ENCODE measurements at places on chromosomes 1 and 21.

DNA sequence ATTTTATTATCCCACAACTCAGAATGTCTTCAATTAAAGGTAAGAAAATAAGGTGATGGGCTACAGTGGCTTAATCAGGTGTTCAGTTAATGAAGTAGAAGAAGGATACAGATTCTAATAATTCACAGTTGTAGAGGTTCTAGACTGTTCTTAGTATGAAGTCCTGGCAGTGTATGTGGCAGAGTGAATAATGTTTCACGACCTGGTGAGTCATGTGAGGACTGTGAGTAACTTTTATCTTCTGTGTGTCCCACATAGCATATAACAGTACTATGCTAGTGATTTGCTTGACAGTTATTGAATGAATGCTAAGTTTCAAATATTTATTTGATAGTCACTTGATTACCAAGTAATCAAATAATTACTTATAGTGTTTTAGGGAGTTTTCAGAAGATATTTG lies 20.0 kb downstream of the SLC16A4 start:
- peak; percentile 56 for DNase-seq

DNA sequence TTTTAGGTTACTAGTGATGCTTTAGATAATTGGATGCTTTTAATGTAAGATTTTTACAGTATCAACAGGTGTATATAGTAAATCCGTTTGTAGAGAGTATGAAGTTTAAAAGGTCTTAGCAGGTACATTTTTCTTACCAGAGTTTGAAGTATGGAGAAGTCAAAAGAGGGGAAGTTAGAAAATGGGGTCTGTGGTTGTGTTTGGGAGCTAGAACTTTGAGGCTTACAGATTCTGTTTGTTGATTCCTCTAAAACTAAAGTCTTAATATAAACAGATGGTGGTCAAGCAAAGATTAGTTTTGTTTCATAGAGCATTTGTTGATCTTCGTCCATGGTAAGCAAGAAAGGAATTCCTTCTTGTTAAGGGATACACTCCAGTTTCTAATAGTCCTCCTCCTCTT lies 35.8 kb downstream of the CDC42 start:
- no peak for DNase-seq

GRCh38 chr1:182173808-182174512 lies 112.4 kb upstream of the ZNF648 start:
- no peak for DNase-seq

- peak; percentile 99 for DNase-seq
These were observed 20.2 kb downstream of the NUAK2 start for GRCh38 chr1:205301205-205301821.

GRCh38 chr1:178868706-178869105 lies 2.2 kb downstream of the ANGPTL1 start:
- no peak for DNase-seq

GRCh38 chr1:22347854-22348760 lies 103.5 kb upstream of the ZBTB40 start:
- no peak for DNase-seq

- DNase-seq = peak; percentile 24
These were observed 26.2 kb downstream of the RLF start for GRCh38 chr1:40187399-40187798.

DNA sequence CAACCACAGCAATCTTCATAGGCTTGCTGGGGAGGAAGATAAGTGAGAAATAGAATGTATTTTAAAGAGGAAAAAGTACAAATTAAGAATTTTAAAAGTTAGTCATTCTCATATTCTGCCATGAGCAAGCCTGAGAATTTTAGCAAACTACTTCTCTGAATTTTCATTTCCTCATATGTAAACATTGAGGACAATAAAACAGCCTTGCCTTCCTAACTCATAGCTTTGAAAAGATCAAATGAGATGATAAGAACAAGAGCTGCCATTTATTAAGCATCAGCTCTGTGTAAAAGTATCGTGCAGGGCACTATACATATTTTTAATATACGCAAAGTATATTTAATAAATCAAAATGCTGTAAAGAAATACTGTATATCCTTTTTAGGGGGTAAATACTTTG lies 286.0 kb downstream of the NFIA start:
- DNase-seq = no peak

DNA sequence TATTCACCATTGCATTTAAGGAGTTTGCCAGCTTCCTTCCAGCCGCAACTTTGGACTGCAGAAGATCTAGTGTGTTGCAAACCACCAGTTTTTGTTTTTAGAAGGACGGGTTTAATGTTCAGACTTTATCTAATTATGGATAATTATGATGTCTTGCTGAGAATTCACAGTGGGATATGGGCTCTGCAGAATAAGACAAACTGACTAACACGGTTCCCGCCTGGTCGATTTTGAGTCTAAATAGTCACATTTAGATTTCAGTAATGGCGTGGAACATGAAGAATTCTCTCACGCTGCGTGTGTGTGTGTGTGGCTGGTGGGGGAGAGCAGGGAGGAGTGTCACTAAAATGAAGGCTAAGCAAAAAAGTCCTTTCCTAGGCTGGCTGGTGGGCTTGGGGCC lies 48.5 kb upstream of the DMRTB1 start:
- no peak for DNase-seq

DNA sequence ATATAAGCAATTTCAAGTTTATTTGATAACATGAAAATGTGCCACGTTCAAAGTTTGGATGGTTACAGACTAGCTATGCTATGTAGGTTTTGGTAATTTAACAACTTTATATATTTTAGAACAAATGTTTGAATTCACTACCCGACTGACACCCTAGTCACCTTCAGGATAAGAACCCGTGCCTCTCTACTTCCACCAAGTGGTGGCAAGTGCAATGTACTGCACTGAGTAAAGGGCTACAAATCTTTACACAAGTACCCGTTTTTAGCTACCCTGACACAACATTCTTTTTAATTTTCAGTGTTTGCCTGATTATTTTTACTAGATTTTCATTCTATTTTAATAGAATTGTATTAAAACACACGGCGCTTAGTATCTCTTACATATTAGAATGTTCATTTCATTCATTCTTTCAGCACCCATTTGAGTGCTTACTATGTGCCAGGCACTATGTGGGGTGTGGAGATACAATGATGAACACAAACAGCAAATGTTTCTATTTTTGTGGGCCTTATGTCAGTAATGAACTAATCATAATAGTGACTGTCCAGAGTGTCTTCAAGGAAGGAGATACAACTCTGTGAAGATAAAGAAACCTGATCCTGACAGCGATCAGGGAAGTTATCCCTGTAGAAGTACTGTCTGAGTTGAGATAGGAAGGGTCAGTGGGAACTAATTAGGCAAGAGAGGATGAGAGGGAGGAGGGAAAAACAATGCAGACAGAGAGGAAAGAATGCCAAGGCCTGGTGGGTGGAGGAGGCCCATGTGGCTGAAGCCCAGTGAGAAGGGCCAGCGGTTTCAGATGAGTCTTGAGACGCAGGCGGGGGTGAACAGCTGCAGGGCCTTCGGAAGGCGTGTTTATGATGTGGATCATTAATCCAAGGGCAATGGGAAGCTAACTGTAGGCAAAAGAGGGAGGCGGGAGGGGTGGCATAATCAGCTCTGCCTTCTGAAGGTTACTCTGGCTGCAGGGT lies 3.8 kb downstream of the LCA5L start:
- DNase-seq = peak; percentile 41

DNA sequence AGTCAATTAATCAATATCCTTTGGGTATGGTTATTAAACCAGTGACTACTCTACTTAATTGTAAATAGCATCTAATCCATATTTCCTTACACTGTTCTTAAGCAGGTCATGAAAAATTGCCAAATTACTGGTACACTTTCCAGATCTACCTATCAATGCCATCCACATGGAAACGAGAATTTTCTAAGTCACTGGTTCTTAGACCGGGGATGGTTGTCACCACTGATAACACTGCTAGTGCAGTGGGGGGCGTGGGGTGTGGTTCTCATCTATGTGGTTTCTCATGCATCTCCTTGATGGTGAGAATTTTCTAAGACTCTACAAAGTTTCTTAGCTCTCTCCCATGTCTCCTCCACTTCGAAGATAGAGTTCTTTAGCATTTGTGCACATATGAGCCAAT lies 63.7 kb upstream of the COG2 start:
- DNase-seq = no peak

DNA sequence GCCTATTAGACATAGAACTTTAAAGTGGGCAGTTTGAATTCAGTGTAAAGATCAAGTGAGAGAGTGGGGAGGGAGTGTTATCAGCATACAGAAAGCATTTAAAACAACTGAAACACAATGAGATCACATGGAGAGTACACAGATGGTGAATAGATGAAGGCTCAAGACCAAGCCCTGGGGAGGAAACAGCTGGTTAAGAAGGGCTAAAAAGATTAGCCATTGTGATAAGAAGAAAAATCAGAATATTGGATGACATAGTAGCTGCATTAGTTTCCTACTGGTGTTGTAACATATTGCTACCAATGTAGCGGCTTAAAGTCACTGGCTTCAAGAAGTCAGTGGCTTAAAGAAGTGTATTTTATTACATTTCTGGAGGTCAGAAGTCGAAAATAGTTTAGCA lies 443.4 kb upstream of the RGS18 start:
- no peak for DNase-seq

DNA sequence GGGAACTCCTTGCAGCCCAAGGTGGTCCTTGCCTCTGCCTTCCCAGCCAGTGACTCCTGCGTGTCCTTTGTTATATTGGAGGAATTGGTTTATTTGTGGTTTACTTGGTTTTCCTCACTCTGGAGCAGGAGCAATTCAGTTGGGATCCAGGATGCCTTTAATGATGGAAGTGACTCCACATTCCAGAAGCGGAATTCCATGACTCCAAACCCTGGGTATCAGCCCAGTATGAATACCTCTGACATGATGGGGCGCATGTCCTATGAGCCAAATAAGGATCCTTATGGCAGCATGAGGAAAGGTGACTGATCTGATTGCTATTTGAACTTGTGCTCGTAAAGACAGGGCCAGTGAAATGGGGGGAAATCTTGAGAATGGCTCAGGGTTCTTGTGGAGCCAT lies 15.1 kb upstream of the PIGV start:
- DNase-seq = peak; percentile 100

DNA sequence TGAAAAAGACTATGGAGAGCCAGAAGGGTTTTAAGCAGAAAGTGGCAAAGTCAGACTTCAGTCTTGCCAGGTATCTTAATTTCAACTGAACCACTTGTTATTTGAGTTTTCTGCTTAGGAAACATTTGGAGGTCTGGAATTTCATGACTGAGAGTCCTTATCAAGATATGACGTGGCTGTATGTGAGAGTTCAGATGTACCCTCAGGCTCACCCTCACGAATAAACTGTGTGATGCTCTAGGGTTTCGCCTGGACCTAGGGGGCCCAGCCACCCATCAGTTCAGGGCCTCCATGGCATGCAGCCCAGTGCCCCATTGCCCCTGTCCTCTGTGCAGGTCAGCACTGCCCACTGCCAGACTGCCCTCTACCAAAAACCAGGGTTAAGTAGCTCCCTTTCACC lies 30.6 kb upstream of the TADA1 start:
- DNase-seq = no peak

GRCh38 chr1:243946946-243947345 lies 96.9 kb upstream of the AKT3 start:
- peak; percentile 30 for DNase-seq

DNA sequence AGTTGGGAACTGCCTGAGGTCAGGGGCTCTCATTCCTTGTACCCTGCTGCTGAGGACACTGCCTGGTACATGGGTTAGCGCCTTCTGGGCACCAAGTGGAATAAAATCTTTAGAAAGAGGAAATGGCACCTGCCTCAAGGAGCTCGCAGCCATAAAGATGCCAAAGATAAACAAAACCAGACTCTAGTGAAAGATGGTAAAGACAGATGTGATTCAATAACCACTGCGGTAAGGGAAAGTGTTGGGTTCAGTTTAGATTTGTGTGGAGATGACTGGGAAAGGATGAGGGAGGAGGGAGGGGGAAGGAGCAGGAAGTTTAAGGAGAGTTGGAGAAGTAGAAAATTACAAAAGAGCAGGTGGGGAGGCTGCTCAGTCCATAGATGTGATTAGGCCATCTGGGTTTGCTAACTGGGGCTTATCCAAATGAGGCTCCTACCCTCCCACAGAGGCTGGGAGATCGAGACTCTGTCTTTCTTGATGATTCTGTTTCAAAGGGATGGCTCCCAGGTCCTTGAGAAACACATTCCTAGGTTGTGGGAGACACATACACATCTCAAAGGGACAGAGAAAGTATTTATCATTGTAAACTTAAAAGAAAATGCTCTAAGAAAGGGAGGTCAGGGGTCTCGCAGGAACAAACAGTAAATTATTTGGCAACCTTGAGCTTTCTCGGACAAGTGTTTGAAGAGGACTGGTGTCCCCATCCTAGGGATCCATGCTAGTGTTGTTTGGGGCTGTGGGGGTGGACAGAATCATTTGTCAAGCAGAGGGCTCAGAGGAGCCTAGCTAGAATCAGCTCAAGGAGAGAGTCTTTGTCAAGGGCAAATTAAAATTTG lies 65.7 kb upstream of the MORC3 start:
- no peak for DNase-seq

GRCh38 chr1:47992720-47993415 lies 4.3 kb downstream of the TRABD2B start:
- DNase-seq = peak; percentile 77

DNA sequence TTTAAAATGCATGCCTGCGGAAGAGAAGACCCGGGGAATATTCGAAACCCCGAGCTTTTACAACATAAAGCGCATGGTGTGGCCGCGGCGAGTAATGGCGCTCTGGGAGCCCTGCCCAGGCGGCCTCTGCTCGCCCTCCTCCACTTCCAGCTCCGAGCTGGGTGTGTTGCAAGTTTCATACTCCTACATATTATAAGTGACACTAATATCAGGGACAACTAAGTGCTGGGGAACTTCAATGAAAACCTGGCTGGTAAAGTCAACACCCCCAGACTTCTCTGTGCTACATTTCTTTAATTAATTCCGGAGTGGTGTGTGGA lies 11.8 kb downstream of the SIM2 start:
- no peak for DNase-seq

- DNase-seq = peak; percentile 92
These were observed 1.4 kb upstream of the IRF2BP2 start for GRCh38 chr1:234611225-234611846.

GRCh38 chr1:58152697-58153096 lies 393.8 kb downstream of the OMA1 start:
- no peak for DNase-seq

DNA sequence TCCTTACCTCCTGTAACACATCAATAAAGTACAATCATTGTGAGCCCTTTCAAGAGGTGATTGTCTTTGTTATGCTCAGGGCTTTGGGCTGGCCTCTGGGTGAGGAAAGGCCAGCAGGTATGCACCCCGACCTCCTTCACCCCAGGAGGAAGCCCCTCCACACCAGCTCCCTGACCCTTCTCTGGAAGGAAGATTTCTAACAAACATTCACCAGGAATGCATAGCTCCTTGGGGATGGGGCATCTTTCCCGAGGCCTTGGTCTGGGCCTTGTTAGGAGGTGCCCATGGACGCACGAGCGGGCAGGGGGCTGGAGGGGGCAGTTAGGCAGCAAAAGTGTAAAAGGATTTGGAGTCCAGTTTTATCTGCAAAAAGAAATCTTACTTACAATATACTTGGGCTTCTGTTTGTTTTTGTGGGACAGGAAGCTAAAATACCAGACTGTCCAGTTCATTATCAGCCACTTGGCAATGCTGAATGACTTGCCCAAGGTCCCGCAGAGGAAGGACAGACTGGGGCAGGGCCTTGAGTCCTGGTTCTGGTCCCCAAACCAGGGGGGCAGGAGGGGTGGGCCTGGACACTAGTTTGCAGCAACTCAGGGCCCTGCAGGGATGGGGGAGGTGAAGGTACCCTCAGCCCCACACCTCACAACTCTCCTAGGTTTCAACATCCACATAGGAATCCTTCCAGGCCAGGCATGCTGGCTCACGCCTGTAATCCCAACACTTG lies 10.1 kb downstream of the ZC3H12A start:
- no peak for DNase-seq
